ENCODE measurements at places on chromosomes 1 and 21.

DNA sequence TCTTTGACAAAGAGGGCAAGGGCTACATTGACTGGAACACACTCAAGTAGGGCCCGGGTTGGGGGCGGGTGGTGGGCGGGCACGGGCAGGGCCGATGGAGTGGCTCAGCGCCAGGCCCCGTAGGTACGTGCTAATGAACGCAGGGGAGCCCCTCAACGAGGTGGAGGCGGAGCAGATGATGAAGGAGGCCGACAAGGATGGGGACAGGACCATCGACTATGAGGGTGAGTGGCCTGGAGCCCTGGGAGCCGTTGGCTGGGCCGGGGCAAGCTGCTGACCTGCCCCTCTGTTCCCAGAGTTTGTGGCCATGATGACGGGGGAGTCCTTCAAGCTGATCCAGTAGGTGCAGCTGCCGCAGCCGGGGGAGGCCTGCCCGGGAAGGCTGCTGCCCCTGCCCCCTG is 1.8 kb downstream of the CALML6 start:
- no peak for DNase-seq

GRCh38 chr1:193105821-193106177 is 585 bp upstream of the GLRX2 start:
- no peak for DNase-seq

DNA sequence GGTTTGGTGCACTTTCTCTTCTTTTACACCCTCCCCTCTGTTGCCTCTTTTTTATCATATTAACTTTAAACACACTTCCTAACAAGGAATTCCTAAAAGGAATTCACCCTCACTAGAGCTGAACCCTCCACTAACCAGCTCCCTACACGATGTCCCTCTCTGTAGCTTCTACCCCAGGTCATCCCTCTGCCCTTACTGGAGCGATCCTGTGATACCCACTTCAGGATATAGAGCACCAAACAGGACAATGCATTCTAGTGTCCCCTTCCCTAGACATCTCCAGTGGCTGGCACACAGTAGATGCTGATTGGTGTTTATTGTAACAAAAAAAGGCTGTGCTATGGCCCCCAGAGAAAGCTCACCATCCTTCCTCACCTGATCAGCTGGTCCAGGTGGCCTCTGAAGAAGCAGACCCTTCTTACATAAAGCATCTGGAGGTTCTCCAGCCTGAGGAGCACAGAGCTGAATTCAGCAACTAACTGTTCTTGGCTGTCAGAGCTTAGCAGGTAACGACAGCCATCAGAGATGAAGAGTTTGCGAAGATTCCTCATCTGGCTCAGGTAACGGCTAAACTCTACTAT is 1.4 kb downstream of the PRAMEF18 start:
- no peak for DNase-seq

- DNase-seq, result no peak
These were observed 37.6 kb upstream of the DPT start for GRCh38 chr1:168766568-168766967.

DNA sequence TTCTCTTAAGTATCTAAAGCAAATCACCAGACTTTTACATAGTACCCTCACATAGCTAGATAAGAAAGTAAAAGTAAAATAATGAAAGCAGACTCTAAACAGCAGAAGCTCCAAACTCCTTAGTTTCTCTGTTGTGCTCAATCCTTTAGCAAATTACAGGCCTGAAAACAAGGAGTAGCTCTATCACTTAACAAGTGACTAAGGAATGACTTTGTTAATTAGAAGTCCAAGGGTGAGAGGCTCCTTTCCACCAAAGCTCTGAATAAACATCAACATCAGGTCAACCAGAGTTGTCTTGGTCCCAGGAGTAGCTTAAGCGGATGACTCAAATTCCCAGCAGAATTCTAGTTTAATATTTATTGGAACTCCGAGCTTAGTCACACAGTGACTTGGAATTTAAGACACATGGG is 5.9 kb downstream of the NRIP1 start:
- no peak for DNase-seq

GRCh38 chr1:209633335-209633997 is 18.8 kb downstream of the LAMB3 start:
- no peak for DNase-seq

- DNase-seq, result no peak
These were observed at the start of gene EPHA2 for GRCh38 chr1:16155537-16156410. TSS of gene EPHA2 (minus strand) at chr1:16156069. CDS start at chr1:16155932, 137 bp downstream.

DNA sequence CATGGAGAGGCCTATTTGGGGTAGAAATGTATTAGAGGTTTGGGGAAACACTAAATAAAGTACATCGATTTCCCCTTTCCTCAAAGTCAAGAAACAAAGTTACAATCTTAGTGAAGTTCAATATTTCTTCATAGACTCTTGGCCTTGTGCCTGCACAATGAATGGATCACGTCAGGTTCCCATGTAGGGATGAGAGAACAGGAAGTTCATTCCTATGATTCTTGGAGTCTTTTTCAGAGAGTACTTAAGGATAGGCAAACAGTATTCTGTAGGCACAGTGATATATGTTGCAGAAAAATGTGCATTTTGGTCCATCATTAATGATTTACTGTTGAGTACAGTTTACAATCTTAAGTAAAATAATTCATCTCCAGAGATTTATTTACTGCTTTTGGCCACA is 275.5 kb downstream of the RGS7 start:
- no peak for DNase-seq

DNA sequence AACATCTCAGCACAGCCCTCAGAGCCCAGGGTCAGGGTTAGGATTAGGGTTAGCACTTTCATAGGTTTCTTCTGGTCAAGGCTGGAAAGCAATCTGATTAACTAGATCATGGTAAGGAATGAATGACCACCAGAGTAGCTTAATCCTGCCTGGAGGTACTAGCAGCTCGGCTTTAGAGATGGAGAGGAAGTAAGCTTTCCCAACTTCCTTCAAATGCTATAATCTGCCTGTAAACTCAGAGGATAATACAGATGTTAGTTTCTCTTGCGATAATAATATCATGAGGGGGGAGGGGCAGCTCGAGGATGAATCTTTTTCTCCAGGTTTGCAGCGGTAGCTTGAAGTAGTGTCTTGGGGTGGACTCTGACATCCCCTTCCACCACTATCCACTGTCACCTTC is 194.9 kb downstream of the HIVEP3 start:
- no peak for DNase-seq

DNA sequence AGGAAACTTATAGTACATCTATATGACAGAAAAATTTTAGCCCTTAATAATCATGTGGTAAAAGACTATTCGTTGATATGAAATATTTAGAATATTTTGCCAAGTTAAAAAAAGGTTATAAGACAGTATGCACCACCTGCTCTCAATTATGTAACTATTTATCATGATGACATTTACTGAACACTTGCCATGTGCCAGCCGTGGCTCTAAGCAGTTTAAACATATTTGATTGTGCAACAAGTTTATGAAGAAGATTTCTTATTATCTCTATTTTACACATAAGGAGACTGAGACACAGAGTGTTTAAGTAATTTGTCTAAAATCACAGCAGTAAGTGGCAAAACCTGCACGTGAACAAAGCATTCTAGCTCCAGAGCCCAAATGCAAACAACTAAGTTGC is 199.3 kb upstream of the JUN start:
- DNase-seq, result no peak

- DNase-seq, result no peak
These were observed 34.1 kb downstream of the TRIT1 start for GRCh38 chr1:39849203-39849602.

DNA sequence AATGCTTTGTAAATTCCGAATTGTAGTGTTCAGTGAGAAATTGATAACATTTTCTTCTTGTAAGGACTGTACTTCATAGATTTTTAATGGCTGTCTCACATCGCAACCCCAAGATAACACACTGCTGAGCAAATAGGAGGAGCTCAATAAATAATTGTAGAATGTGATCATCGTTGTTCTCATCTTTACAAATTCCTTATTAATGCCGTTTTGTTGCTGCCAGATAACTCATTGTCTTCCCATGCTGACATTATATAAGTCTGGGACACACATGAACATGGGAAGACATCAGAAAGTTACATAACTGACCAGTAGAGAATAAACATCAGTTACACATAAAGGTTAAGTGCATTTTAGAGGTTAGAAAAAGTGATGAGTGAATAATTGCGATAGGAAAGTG is 46.4 kb upstream of the TSPAN2 start:
- DNase-seq, result no peak

- no peak for DNase-seq
These were observed 48.4 kb downstream of the FAAP20 start for GRCh38 chr1:2145946-2146835.

DNA sequence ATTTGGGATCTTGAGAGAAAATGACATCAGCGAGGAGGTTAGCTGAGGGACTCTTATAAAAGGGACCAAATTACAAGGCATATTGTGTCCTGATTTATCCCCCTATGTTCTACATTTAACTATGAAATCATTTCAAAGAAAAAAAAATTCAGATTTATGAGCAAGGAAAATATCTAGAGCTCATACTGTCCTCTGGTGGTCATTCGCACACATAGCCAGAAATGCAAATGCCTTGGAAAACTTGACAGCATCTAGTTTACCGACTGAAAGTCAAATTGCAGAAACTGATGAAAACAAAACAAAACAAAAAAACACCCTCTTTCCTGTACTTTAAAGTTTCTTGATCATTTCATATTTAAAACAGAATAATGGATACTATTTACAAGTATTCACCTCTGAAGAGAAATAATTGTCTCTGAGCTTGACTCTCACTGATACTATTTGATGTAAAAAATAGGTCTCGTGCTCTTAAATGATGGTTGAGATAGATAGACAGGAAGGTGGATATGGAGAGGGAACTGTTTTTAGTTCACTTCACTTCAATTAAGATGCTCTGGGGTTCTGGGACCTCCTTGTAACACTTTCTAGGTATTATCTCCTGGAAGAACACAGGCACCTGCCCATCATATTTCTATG is 253.8 kb downstream of the PCP4 start:
- no peak for DNase-seq

DNA sequence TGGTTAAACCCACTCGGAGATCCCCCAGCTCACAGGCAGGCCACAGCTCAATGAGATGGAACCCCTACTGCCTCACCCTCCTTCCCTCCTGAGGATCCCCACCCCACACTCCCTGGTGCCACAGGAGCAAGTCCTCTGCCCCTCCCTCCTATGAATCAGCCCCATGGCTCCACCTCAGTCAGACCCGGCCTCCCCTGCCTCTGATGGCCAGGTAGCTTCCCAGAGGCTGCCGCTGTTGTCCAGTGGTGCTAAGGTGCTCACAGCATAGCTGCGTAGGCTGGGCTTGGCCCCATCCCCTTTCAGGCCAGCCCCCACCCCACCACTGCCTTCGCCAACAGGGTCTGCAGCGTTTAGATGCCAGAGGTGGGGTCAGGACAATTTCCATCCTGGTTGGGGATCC is 98.5 kb upstream of the IGSF21 start:
- no peak for DNase-seq

DNA sequence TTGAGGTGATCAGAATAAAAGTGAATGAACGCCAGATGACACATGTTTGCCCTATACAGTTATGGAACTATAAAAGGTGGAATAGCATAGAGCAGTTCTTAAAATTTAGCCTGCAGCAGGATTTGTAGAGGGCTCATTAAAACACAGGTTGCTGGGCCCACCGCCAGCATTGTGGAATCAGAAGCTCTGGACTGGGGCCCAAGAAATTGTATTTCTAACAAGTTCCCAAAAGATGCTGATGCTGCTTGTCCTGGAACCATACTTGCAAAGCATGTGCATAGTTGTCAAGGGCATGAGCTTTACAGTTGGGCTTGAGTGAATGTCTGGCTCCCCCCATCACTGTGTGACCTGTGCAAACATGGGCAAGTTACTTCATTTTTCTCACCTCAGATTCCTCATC is 37.5 kb upstream of the LRRC53 start:
- no peak for DNase-seq

- no peak for DNase-seq
These were observed 21.7 kb downstream of the PDXK start for GRCh38 chr21:43740497-43741156.

GRCh38 chr1:108878678-108879077 is 1.9 kb downstream of the GPSM2 start:
- no peak for DNase-seq

DNA sequence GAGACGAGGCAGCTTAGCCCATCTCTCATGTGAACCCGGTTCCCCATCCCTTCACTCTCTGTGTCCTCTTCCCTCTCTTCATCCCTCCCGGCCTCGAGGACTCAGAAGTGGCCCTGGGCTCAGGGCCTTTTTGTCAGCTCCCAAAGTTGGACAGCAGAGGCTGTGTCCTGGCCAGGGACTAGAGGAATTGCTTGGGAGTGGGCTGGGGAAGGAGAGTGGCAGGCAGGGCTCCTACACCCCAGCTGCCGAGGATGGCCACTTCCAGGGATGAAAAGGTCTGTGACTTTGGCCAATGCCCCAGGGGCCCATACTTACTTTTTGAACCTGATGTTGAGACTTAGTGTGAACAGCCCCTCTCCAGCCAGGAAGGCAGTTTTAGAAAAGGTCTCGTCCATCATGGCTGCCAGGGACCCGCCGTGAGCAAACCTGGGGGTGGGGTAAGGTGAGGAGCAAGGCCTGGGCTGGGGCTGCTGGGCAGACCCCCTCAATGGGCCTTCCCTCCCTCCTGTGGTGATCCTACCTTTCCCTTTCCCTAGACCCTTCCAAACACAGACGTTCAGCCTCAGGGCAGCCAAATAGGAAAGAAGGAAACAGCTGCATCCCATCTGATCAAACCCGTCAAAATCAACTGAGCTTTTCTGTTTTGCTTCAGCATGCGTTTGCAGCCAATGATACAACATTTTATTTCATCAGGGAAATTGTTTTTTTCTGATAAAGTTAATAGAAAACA is 5.5 kb downstream of the THEM5 start:
- no peak for DNase-seq

- DNase-seq, result peak; percentile 83
These were observed at the start of gene TSTD1 for GRCh38 chr1:161038523-161039153. TSS of gene TSTD1 (minus strand) at chr1:161038964. CDS start at chr1:161038889, 75 bp downstream.

DNA sequence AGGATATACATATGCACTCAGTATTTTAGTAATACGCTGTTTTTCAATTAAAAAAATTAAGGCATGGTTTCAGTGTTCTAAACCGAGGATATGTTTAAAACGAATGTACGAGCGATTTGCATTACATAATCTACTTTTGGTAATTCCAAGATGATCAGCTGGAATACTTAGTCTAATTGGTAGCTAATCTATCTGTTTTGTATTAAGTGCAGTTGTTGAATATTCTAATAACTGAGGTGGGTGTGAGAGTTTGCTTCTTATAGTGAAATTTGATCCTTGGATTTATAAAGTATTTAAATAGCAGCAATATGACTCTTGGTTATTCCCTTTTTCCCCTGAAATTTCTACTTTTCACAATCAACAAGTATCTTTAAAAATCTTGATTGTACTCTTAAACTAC is 1.3 kb downstream of the RNF2 start:
- no peak for DNase-seq

DNA sequence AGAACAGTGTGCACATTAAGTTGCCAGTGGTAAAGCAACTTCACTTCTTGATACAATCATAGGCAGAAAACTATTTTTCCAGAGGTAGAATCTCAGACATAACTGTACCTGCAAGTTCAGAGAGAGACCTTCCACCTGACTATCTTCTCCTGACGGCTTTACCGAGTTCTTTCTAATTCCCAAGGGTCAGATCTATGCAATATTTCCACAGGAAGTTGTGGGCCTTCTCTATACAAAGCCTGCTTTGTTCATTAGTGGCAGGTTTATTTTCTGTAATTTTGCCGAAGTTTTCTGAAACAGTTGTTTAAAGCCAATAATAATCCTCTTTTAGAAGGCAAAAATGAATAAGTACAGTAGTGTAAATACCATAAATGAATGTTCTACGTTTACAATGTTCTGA is 58.2 kb upstream of the RCC1 start:
- DNase-seq, result no peak

- no peak for DNase-seq
These were observed 24.9 kb downstream of the DIP2A start for GRCh38 chr21:46483300-46484295.

GRCh38 chr1:85368073-85368770 is 91.8 kb upstream of the BCL10 start:
- DNase-seq, result no peak

Data from GM18507 (cell line).